ENCODE measurements at places on chromosomes 11 and 22.

- DNase-seq: no peak
Measured at GRCh38 chr22:35971456-35972119, 57.0 kb downstream of the RBFOX2 start.

GRCh38 chr11:119338318-119338890 lies 2.3 kb downstream of the C1QTNF5 start:
- peak; percentile 58 for DNase-seq

DNA sequence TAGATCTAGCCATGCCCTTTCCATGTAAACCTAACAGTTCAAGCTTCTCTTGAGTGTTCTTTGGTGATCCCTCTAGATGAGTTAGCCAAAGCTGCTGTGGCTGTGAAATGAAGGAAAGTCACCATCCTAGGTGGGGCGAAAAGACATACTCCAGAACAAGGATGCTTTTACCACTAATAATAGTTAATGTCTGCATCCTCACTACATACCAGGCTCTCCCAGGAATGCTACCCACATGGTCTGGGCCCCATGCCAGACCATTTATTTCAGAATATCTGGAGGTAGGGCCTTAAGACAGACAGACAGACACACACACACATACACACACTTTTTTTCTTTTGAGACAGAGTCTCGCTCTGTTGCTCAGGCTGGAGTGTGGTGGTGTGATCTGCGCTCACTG lies 14.7 kb downstream of the ABTB2 start:
- no peak for DNase-seq

DNA sequence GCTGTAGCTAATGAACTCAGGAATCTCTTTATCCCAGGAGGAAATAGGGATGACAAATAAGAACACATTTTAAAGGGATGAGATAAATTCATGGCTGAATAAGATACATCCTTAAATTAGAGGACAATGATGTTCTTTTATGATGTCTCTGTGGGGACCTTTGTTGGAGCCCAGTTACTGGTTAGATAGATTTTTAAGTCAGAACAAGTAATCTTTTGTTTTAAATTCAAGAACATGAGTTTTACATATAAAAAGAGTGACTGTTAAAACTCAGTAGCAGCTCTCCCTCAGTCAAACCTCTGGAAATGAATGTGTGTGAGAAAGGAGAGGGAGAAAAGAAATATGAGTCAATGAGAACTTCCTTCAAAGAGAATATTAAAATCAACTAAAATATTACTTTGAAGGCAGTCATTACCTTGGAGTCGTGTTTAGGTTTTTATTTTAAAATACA lies 241.6 kb downstream of the SWAP70 start:
- no peak for DNase-seq

- no peak for DNase-seq
Measured at GRCh38 chr22:46121523-46122287, 28.6 kb upstream of the PPARA start.

DNA sequence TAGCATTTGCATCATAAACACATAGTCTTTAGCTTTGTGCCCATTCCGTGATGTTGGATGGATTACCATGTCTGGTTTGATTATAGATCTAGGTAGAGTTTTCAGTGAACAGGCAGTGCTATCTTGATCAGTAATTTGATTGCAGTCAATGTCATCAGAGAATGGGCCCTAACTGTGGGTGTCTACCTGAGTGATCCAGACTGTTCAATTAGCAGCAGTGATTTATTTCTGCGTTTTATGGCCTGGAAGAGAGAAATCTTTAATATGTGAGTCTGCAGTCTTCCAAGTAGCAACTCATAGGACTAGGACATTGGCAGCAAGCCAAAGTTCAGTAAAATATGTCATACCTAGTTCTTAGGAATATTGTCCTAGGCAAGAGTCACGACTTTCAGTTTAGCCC lies 80.3 kb downstream of the CASP12 start:
- DNase-seq: no peak

DNA sequence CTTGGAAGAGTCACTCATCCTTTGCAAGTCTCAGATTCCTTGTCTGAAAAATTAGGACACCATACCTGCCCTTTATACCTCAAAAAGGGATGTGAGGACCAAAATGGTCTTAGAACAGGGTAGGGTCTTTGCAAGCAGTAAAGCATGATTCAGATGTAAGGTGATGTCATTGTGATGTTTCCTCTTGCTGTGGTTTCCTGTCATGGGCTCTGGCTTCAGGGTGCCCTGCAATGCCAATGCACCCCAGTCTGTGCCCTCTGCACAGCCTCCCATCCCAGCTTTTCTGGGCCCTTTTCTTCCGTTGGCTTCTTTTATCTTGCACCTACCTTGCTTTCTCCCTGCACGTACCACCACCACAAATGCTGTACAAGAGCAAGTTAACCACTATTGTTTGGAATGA lies 87.8 kb upstream of the NNMT start:
- DNase-seq: no peak

- no peak for DNase-seq
Measured at GRCh38 chr11:2557381-2557780, 112.6 kb downstream of the KCNQ1 start.

- DNase-seq: no peak
Measured at GRCh38 chr22:24191381-24191841, 10.1 kb downstream of the SUSD2 start.

Measured in activated CD8-positive, alpha-beta memory T cell treated with anti-CD3 and anti-CD28 coated beads for 48 hours (primary cell).